Inflammatory macrophage treated with lipopolysaccharide for 1 hour (primary cell): ENCODE measurements at places on chromosomes 6 and 20.
A peak's percentile ranks its signal among the peaks of the same experiment; 100 is the strongest.

GRCh38 chr6:90080876-90081481 lies 186.7 kb downstream of the GJA10 start:
- no peak for DNase-seq

DNA sequence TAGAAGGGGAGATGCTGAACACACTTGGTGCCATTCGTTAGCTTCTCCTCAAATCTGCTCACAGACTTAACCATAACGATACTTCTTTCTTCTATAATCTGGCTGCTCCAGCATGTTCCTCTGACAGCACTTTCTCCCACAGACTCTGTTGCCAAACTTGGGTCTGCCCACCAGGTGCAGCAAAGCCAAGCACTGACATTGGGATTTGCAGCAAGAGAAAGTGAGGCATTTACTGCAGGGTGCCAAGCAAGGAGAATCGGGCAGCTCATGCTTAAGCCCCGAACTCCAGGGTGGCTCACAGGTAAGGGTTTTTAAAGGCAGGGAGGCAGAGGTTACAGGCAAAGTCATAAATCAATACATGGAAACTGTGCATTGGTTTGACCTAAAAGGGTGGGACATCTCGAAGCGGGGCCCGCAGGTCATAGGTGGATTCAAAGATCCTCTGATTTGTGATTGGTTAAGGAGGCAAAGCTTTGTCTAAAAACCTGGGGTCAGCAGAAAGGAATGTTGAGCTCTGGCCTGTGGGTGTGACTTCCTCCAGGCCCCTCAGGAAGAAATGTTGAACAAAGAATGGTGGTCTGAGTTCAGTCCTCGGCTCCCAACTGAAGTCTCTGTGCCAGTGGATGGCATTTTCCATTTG lies 25.1 kb upstream of the PNPLA1 start:
- DNase-seq = no peak

DNA sequence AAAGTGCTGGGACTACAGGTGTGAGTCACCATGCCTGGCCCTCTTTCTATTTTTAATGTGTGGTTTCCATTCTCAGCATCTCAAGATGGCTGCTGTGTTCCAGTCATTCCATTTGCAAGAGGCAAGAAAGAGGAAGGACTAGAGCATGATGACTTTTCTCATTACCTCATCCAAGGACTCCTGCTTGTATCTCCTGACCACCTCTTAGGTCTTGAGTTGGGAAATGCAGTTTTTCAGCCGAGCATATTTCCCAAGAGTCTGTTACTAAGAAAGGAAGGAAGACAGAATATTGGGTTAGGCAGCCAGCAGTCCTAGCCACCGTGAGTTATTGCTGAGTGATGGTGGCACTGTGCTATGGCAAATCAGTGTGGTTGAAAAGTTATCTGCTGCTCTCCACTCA lies 108.4 kb upstream of the INSM1 start:
- DNase-seq = peak; percentile 91

DNA sequence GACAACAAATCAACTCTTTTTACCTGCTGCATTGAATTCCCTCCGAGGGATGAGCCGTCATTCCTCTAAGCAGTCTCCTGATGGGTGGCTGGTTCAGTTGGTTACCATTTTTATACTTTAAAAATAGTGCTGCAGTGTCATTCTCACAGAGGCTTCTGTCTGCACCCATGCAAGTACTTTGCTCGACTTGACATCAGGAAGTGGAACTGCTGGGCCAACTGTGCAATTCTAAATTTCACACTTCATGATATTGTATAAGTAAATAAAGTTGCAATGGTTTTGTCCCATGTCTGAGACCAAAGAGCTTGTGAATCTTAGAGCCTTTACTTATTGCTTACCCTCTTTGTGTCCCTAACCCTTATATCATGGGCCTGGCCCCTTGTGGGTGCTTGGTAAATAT lies 2.5 kb downstream of the BTN3A1 start:
- DNase-seq = no peak

DNA sequence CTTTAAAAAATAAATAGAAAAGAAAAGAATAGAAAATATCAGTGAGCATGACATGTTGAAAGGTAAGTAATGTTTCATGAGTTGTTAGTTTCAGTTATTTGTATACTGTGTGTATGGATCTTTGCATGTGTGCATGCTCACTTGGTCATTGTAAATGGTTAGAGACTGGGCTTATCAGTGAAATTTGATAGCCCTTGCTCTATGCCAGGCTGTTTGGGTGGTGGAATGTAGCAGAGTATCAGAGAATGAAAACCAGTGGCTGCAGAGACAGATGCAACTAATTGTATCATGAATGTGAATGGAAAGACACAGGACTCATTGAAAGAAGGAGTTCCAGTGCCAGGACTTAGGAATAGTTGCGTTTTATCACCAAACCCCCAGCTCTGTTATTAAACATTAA lies 4.2 kb downstream of the GSTA2 start:
- no peak for DNase-seq

DNA sequence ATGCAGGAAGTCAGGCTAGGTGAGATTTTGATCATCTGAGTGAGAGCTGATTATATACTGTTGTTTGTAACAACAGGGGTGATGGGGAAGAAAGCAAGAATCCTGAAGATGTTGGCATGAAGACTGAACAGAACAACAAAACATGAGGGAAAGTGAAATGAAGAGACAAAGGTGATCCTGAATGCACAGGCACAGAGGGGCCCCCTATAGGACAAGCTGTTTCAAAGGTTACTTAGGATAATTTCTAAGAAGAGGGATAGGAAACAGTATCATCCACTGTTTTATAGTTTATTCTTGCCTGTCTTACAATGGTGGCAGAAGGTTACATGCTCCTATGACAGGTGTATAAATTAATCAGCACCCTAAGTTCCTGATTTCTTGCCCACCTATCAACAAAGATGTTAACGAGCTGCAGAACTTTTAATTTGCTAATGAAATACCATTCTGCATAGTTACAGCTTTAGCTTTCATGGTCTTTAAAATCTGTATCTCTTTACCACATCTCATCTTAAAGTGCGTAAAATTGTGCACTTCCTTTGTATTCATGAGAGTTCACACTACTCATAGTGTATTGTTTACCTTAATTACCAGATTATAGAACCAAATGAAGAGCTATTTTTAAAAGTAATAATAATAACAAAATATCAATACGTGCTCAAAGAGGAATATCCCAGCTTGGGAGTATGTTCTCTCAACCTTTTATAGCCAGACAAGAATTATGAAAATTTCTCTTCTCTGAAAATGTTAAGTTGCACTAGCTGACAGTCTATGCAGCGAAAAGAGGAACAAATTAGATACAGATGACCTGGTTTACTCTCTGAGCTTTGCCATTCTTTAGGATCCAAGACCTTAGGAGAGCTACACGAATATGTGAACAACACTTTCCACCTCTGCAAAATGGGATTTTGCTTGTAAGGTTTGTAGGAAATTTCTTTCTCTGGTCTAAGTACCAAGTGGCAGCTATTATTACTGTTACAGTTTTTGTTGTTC lies 192.5 kb downstream of the EDN1 start:
- DNase-seq = no peak

DNA sequence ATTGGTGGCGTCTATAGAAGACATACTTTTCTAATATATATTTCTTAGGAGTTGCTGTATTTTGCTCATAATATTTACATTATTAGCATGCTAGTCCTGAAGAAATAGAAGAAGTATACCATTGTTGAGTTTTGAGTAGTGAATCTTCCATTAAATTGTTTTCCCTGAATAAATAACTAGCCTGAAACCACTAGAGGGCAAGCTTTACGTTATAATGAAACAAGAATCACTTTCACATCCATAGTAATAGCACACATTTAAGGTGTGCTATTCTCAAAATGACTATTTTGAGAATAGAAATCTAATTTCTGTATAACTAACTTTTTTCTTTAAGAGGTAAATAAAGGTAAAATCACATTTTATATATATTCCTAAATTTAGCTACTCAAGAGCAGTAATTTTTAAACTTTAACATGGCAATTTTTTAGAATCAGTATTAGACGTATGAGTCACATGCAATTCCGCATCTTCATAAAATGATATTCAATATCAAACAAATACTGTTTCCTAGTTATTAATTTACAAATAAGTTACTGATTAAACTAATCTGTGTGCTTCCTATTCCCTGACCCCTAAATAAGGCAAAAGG lies 213.2 kb upstream of the MANEA start:
- peak; percentile 27 for DNase-seq

GRCh38 chr6:85580878-85581267 lies 12.8 kb downstream of the SNX14 start:
- DNase-seq = no peak

GRCh38 chr20:2162125-2162822 lies 60.6 kb downstream of the STK35 start:
- DNase-seq = no peak

GRCh38 chr6:20954315-20954714 lies 420.1 kb downstream of the CDKAL1 start:
- DNase-seq = no peak

- no peak for DNase-seq
Observed at GRCh38 chr20:16166737-16167136, 406.5 kb downstream of the KIF16B start.
